ENCODE measurements at places on chromosomes 4 and X. TPM values are rescaled to one million over a fixed set of nuclear protein-coding genes. Genes with fewer than 3 reads are reported as not detected.

DNA sequence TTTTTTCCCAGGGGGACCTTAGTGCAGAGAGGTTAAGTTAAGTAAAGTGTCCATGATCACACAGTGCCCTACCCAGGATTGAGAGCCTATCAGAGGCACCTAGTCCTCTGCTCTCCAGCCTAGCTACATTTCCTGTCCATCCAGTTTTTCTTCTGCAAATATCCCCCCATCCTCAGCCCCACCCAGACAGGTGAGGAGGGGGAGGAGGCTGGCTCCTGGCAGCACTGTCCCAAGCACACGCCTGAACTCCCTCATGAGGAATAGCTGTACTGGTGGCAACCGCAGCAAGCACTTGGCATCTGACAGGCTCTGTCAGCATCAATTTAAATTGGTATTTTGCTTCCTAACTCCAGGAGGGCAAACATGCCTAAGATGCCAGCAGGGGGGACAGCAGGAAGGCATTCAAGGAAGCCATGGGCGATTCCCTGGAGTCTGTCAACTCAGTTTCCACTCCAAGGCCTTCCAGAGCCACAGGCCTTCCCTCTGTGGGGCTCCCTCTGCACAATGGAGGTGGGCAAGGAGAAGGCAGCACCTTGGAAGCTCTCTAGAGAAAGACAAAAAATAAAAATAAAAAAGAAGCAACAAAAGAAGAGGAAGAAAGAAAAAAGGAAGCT lies 6.4 kb upstream of the FRMPD3 start:
- no peak for DNase-seq
- no peak overlapping the region for H3K4me3 ChIP-seq

GRCh38 chrX:106899276-106899675 lies 3.9 kb downstream of the RIPPLY1 start:
- H3K27ac ChIP-seq: no peak overlapping the region
- H3K4me3 ChIP-seq: no peak overlapping the region
- DNase-seq: peak; percentile 6
- H3K27me3 ChIP-seq: no peaks in the 10 kb centered on the region
- H3K4me1 ChIP-seq: peaks cover 11% of the 10 kb centered on the region

DNA sequence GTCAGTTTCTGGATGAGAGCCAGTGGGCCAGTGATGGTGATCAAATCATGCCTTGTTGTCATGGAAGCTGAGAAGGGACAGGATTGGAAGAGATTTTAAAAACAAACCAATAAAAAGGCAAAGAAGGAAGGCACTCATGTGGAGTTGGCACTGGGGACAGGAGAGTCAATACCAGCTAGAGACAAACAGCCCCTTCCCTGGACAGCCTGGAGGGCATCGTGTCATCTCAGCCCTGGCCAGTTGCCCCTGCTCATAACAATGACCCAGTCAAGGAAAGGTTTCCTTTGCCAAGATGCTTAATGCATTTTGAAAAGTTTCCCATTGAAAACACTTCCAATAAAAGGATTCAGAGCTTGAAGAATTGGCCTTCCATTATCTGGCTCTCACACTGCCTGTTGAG lies 55.5 kb downstream of the SCML1 start:
- H3K4me1 ChIP-seq: no peaks in the 10 kb centered on the region
- no peak overlapping the region for H3K4me3 ChIP-seq
- DNase-seq: no peak
- H3K27ac ChIP-seq: no peak overlapping the region

GRCh38 chr4:109251396-109251795 lies 51.1 kb downstream of the COL25A1 start:
- no peaks in the 10 kb centered on the region for H3K27me3 ChIP-seq
- H3K36me3 ChIP-seq: no peaks in the 10 kb centered on the region
- H3K27ac ChIP-seq: no peak overlapping the region

DNA sequence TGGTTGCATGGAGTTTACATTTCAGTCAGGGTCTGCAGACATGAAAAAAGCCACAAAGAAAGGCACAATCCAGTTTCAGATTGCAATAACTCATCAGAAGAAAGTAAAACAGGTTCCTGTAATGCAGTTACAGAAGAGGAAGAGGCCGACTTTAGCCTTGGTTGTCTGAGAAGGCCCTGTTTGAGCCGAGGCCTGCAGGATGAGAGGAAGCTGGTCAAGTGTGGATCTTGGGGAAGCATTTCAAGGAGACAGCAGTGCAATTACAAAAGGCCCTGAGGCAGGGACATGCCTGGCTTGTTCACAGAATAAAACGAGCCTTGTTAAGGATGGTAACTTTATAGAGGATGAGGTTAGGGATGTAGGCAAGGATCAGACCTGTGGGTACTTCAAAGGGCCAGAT lies 62.4 kb downstream of the AFF2 start:
- no peaks in the 10 kb centered on the region for H3K27me3 ChIP-seq
- H3K27ac ChIP-seq: no peak overlapping the region
- DNase-seq: no peak

The IL2 gene
- not detected for total RNA-seq

GRCh38 chr4:100790836-100791615 lies 273.2 kb upstream of the EMCN start:
- no peak for DNase-seq
- H3K27me3 ChIP-seq: no peaks in the 10 kb centered on the region
- no peak overlapping the region for H3K4me3 ChIP-seq
- H3K36me3 ChIP-seq: no peaks in the 10 kb centered on the region
- peaks cover 3% of the 10 kb centered on the region for H3K4me1 ChIP-seq

GRCh38 chrX:154607370-154607769 lies 11.7 kb downstream of the CTAG1B start:
- H3K27me3 ChIP-seq: no peaks in the 10 kb centered on the region
- H3K27ac ChIP-seq: no peak overlapping the region
- no peaks in the 10 kb centered on the region for H3K4me1 ChIP-seq
- no peak for DNase-seq
- no peak overlapping the region for H3K4me3 ChIP-seq

DNA sequence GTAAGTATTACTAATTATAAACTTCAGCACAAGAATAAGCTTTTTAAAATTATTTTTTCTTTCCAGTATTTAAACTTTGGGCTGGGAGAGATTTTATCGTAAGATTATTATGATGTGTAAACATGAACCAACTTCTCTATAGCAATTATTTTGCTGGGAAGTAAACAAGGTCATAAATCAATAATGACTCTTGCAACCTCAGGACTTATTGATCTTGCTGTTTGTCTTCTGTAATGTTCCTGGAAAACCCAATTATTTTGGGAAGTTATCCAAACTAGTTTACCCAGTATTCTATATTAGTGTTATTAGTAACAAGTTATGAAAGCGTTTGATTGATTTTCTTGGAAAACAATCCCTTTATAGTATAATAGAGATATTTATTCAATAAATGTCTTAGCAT lies 174.9 kb downstream of the PPP1R2C start:
- no peaks in the 10 kb centered on the region for H3K27me3 ChIP-seq
- H3K27ac ChIP-seq: no peak overlapping the region
- no peak for DNase-seq
- H3K4me3 ChIP-seq: no peak overlapping the region
- H3K36me3 ChIP-seq: no peaks in the 10 kb centered on the region

- no peak overlapping the region for H3K4me3 ChIP-seq
- no peaks in the 10 kb centered on the region for H3K36me3 ChIP-seq
- DNase-seq: no peak
- no peaks in the 10 kb centered on the region for H3K4me1 ChIP-seq
Observed at GRCh38 chr4:1623400-1623799, 60.7 kb downstream of the FAM53A start.

DNA sequence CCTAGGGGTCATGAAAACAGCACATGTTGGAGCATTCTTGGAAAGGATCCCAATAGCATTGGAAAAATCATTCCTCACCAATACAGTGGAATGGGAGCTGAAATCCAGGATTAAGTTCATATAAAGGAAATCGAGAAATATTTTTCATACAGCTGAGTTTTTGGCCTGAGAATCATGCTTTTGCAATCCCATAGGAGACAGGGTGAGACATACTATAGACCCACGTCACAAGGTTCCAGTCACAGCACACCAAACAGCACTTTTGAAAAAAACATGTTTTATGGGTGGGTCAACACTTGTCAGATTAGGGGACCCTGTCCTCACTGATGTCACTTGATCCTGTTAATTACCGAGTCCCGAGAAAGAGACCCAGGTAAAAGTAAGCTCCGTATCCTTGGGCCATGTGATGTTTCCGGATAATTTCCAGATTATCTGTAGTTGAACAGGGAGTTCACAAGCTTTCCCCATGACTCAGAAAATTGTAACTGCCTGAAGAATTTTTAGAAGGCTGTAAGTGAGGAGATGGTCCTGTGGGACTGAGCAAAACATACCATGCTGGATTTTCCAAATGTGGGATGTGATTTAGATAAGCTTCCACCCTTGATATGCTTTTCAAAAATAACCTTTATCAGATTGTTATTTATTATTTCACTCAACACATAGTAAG lies 80.9 kb upstream of the TLR3 start:
- no peaks in the 10 kb centered on the region for H3K36me3 ChIP-seq
- no peaks in the 10 kb centered on the region for H3K27me3 ChIP-seq
- H3K4me1 ChIP-seq: no peaks in the 10 kb centered on the region

DNA sequence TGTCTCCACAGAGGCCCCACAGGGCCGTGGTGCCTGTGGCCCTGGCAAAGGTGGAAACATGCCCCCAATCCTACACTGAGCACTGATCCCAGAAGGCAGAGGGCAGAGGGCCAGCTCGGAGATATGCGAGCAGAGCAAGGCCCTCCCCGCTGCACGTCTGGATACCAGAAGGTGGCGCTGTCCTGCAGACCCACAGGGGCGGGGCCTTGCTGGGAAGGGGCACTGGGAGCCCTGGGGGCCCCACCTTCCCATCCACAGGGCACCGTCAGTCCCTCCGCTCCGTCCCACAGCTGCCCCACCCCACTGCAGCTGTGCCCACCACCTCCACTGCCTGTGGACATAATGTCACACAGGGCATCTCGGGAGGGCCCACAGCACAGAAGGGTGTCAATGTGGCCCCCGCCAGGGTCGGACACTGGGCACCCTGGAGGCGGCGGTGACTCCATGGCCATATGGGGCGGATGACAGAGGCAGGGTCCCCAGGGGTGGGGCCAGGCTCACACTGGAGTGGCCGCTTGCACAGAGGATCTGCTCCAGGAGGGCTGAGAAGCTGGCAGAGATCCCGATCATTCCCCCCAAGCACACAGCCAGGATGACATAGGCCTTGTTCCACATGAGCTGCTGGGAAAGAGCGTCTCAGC lies 4.8 kb downstream of the SLC49A3 start:
- no peaks in the 10 kb centered on the region for H3K27me3 ChIP-seq
- no peak for DNase-seq
- H3K4me3 ChIP-seq: no peak overlapping the region
- no peak overlapping the region for H3K27ac ChIP-seq
- no peaks in the 10 kb centered on the region for H3K36me3 ChIP-seq
- H3K4me1 ChIP-seq: peaks cover 60% of the 10 kb centered on the region

The SEPTIN11 gene
- 111 TPM for total RNA-seq

DNA sequence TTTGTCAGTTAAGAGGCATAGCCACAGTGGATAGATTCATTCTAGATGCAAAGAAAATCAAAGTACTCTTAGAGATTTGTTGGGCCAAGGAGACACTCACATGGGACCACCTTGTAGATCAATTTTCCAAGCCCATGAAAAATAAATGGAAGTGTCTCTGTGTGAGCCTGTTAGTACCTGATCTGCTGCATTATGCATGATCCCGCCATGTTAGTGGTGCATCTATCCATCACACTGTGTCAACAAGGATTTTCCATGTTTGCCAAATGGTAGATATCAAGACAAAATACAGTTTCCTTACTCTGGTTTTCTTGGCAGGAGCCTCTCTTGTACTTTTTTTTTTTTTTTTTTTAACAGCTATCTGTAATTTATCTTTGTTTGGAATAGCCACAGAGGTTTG lies 112.4 kb downstream of the EGF start:
- H3K27ac ChIP-seq: no peak overlapping the region
- no peaks in the 10 kb centered on the region for H3K4me1 ChIP-seq
- no peaks in the 10 kb centered on the region for H3K36me3 ChIP-seq
- DNase-seq: no peak
- no peaks in the 10 kb centered on the region for H3K27me3 ChIP-seq
- no peak overlapping the region for H3K4me3 ChIP-seq

GRCh38 chr4:91359041-91360031 lies 944.4 kb upstream of the GRID2 start:
- no peak overlapping the region for H3K27ac ChIP-seq
- no peak for DNase-seq
- no peak overlapping the region for H3K4me3 ChIP-seq
- H3K36me3 ChIP-seq: no peaks in the 10 kb centered on the region
- no peaks in the 10 kb centered on the region for H3K27me3 ChIP-seq

DNA sequence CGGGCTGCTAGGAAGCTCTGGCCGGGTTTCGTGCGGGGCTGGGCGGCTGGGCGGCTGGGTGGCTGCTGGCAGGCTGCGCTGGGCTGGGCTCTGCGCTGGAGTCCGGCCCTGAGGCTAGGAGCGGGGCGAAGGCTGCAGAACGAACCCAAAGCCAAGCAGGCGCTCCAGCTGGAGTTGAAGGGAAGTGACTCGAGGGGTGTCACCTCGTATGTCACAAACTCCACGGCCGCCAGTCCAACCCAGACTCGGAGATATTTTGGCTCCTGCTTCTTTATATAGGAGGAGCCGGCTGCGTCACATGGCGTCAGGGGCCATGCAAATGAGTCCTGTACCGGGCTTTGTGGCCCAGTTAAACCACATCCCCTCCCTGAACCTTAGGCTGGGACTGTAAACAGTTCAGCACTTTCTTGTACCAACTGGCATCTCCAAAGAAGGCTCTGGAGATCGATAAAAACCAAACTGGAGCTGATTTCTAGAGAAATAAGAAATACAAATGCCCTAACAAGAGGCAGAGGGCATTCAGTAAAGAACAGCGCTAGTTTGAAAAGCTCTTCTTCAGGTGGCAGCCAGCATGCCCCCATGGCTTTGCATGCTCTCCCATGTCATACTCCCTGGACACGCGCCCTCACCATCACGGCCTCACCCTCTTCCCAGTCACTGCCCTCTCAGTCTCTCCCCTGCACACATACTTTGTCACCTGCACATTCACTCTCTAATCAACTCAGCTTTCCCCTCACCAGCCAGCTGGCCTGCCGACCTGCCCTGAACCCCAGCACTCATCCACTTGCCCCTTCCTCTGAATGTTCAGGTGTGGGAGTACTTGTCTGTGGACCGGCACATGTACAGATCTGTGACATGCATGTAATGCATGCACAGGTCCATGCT lies 58.5 kb downstream of the TSC22D3 start:
- H3K36me3 ChIP-seq: peaks cover 27% of the 10 kb centered on the region
- H3K4me1 ChIP-seq: peaks cover 25% of the 10 kb centered on the region
- H3K27me3 ChIP-seq: no peaks in the 10 kb centered on the region
- peak overlapping the region; percentile 61 for H3K4me3 ChIP-seq
- no peak for DNase-seq

GRCh38 chr4:5887361-5888221 lies 5.3 kb downstream of the CRMP1 start:
- no peak overlapping the region for H3K27ac ChIP-seq
- peaks cover 16% of the 10 kb centered on the region for H3K27me3 ChIP-seq
- H3K36me3 ChIP-seq: no peaks in the 10 kb centered on the region
- peak overlapping the region; percentile 48 for H3K4me3 ChIP-seq
- H3K4me1 ChIP-seq: peaks cover 33% of the 10 kb centered on the region
- DNase-seq: no peak

DNA sequence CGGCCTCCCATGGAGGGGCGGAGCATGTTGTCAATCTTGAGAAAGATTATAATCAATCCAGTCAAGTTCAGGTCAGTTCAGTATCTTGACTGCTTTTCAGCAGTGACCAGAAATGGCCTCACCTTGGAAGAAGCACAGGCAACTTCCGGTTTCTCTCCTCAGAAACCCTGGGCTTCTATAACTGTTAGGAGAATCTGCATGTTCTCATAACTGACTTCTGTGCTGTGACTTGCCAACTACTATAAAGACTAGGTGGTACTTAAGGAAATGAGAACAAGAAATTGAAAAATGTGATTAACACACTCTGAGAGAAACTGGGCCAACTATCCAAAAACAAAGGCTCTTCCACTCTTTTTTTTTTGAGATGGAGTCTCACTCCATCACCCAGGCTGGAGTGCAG lies 35.9 kb upstream of the TLR3 start:
- H3K27ac ChIP-seq: no peak overlapping the region
- DNase-seq: no peak
- H3K27me3 ChIP-seq: no peaks in the 10 kb centered on the region
- H3K4me1 ChIP-seq: peaks cover 32% of the 10 kb centered on the region
- no peak overlapping the region for H3K4me3 ChIP-seq
